GM12865 (cell line): ENCODE measurements at places on chromosomes 3 and 15.

DNA sequence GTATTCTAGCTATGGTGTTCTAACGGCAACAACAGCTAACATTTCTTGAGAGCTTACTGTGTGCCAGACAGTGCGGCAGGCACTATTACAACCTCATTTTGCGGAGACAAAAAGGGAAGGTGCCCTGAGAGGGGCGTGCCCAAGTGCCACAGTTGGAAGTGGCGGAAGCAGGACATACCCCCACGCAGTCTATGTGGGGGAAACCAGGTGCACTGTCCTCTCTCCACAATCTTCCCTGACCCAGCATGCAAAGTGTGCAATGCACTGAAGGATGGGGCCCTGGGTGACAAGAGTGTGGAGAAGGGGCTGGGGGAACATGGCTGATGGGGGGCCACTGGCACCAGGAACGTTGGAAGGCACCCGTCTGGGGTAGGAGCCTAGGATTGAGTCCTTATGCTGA is 8.6 kb downstream of the ANP32A start:
- no peak for DNase-seq

- no peak for DNase-seq
Measured at GRCh38 chr3:18891641-18892040, 256.7 kb upstream of the KCNH8 start.

- DNase-seq = no peak
Measured at GRCh38 chr15:37810381-37810780, 124.1 kb upstream of the TMCO5A start.

GRCh38 chr3:119817583-119818363 is 35.9 kb downstream of the NR1I2 start:
- no peak for DNase-seq
